ENCODE measurements at places on chromosomes 5 and 9. TPM values are rescaled to one million over a fixed set of nuclear protein-coding genes. Genes with fewer than 3 reads are reported as not detected.

SPRY4 gene
- 44.0 TPM for total RNA-seq

- no peak for DNase-seq
Measured at GRCh38 chr5:39370555-39371366, 6.5 kb upstream of the C9 start.

DNA sequence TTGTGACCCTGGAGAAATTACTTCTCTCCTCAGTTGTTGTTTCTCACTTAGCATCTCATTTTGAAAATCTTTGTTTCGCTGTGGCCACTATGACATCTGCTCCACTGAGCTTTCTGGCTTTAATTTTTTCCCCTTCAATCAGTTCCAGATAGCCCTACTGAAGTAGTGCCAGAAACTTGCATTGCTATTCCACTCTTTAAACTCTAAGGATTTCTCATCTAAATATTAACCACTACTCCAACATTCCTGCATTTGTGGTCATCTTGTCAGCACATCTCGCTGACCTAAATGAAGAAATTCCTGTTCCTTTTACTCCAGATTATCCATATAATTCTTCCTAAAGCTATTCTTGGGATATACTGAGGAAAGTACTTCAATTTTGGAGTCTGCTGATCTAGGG is 15.3 kb upstream of the NOL6 start:
- DNase-seq: no peak

DNA sequence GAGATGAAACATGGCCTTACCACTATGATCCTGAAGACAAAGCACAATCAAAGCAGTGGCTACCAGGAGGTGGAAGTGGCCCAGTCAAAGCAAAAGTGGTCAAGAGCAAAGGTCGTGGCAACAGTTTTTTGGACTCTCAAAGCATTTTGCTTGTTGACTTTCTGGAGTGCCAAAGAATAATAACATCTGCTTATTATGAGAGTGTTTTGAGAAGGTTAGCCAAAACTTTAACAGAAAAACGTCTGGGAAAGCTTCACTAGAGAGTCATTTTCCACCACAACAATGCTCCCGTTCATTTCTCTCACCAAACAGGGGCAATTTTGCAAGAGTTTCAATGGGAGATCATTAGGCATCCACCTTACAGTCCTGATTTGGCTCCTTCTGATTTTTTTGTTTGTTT is 33.6 kb upstream of the MAMDC2 start:
- no peak for DNase-seq

GRCh38 chr9:3909966-3910650 is 384.3 kb upstream of the RFX3 start:
- no peak for DNase-seq

DNA sequence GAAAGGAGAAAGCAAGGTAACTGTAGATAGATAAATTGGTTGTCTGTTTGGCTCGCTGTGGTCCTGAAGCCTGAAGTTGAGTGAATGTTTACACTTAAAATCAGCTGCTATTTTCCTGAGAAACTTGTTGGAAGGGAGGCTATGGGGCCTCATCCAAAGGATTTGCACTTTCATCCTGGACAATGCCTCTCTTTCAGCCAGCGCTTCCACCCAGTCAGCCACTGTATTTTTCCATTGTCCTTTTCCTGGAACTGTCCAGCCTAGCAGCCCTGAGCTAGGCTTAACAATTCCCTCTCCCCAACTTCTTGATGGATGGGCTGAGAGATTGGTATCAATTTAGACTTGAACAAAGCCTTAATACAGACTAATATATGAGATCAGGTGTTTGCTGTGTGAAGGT is 429.2 kb downstream of the DMAC1 start:
- DNase-seq: no peak

Data from left lung (tissue), 14 donors.